ENCODE measurements at places on chromosomes 6 and 20.

DNA sequence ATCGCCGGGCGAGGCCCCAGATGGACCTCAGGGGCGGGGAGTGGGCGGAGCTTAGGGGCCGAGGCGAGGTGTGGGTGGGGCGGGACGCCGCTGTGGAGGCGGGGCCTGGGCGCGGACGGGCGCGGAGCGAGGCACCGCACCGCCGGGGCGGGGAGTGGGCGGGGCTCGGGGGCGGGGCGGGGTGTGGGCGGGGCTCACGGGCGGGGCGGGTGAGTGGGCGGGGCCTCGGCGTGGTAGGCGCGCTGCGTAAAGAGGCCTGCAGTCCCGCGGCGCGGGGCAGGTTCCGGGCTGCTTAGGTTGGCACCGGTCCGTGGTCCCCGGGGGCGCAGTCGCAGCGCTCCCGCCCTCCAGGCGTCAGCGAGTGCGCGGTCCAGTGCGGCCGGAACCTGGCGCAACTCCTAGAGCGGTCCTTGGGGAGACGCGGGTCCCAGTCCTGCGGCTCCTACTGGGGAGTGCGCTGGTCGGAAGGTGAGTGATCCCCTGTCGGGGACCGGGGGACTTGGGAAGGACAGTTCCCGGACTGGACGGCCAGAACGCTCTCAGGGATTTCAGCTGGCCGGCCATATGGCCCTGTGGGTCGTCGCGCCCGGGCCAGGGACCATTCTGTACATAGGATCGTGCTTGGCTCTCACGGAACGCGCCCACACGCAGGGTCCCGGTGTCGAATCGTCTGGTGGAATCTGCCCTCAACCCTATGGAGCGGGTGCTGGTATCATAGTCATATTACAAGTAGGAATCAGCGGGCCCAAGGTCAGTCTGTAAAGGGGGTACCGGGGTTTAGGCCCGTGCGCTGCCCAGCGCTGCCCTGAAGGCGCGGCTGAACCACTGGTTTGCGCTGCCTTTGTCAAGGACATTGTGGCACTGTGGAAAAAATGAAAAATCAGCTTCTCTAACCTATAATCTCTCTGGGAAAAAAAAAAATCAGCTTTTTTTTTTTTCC, at the start of gene NQO2:
NQO2 (plus strand) TSS at position 277 of the 940 bp plus-strand sequence. CDS start 6,659 bp downstream, outside the sequence.
- DNase-seq, result peak; percentile 90

- peak; percentile 15 for DNase-seq
Measured at GRCh38 chr6:144036064-144036834, 28.2 kb upstream of the PLAGL1 start.

DNA sequence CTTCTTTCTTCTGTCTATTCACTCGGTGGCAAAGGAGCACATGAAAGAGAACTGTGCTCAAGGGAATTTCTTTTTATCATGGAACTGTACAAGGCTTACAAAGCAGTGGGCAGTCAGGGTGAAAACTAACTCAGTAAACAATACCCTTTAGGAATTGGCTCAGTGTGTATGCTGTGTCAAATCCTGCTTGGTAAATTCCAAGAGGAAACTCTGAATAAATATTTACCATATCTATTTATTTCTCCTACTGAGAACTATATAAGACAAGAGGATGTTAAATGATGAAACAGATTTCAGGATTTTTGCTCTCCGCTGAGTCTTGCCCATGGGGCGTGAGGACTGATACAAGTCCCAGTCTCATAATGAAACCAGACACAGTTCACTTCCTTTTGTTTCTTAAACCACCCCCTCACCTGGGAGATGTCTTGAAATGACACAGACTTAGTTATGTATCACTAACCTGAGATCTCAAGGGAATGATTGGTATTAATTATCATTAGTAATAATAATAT, 188.8 kb downstream of the BACH2 start:
- no peak for DNase-seq

- DNase-seq, result no peak
Measured at GRCh38 chr20:59845472-59845871, 88.0 kb downstream of the SYCP2 start.

- no peak for DNase-seq
Measured at GRCh38 chr6:14502551-14502950, 385.0 kb downstream of the CD83 start.

- DNase-seq, result no peak
Measured at GRCh38 chr6:46465294-46466165, 25.7 kb downstream of the RCAN2 start.

- no peak for DNase-seq
Measured at GRCh38 chr6:165984729-165985275, 182.8 kb downstream of the TBXT start.

DNA sequence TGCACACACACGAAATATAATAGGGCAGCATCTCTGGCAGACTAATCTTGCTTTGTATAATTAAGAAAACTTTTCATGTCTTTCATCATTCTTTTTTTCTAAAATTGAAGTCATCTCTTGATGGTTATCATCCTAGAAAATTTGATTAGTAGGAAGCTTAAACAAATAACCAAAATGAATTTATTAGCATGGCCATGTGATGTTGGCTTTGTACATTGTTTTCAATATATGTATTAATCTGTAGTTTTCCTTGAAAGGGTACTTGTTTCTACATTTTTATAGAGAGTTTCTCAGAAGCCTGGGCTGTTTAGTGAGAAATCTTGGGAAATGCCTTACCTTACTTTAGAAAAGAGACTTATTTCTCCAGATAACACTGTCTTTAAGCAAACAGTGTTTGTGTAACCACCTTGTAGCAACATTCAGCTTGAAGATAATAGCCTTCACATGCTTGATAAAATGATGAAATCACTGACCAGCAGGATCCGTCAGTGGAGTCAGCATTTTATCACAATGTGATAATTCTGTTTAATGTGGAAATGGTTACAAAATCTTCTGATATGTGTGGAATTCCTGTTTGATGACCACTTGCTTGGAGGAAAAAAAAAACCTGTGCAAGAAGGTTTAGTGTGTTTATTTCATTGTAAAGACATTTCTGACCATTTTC, 147.8 kb downstream of the MACROD2 start:
- DNase-seq, result no peak

DNA sequence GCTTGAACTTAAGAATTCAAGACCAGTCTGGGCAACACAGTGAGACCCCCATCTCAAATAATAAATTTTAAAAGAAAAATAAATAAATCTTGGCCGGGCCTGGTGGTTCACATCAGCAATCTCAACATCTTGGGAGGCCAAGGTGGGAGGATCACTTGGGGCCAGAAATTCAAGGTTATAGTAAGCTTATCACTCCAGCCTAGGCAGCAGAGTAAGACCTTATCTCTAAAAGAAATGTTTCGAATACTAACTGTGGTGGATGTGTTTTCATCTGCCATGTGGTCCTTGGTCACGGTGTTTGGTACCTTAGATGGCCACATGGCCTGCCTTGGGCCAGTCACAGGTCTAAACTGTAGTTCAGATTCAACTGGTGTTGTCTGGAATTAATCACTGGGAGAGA, 5.8 kb downstream of the UBE2C start:
- no peak for DNase-seq

DNA sequence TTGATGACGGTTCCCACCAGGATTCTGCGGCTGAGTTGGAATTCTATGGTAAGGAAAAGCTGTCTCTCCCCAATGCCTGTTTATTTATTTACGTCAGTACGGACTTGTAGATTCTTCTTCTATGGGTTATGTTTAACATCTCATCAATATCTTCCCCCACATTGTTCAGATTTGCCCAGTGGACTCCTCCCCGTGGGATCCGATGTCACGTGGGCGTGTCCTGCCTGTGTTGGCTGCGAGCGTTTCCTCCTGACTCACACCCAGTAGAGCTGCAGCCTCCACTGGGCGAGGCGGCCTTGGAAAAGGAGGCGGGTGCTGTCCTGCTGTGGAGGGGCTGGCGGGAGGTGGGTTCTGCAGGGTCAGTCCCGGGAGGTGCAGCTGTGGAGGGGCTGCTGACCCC, 46.8 kb upstream of the SLCO4A1 start:
- DNase-seq, result no peak

DNA sequence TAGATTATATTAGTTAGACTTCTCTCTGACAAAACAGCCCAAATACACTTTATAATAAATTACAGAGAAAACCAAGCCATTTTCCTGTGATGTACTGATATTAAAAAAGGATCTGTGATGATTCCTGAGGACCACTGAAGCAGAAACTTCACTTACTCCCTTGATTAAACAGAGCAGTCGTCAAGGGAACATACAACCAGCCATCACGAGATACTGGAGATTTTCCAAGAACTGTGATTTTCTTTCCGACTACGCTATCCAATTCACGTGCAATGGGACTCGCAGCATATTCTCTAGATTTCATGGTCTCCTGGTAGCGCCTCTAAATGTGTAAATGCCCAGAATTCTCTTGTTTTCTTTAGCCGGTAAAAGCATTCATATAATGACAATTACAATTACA, 377.4 kb downstream of the PHF3 start:
- DNase-seq, result no peak

DNA sequence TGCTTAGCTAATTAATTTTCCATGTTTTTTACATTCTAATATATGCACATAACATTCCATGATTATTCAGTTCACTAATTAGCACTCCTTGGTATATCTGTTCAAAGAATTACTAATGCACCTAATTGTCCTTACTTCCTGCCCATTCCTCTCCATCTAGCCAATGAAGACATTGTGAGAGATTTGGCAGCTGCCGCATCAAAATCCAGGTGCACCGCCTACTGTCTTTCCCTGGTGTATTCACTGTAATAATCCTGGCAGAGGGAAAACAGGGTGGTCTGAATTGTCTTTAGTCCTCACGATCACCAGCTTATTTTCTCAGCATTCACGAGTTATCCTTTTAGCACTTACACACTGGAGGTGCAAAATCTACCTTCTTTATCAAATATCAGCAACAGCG, 61.0 kb upstream of the SCGN start:
- no peak for DNase-seq

DNA sequence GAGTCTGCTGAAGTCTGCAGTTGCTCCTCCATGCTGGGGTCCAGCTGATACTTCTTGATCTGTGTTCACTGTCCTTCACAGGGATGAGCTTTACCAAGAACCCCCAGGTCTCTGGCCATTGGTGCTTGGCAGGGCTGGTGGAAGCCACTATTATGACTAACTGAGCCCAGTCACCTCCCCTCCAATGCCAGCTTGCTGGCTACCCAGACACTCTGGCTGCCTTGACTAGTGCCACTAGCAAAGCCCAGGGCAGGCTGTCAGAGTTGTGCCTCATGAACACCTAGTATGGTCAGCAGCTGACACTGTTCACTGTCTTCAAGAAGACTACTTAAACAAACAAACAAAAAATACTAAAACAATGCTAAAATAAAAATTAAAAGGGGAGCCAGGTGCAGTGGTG, 8.8 kb downstream of the ASIP start:
- no peak for DNase-seq

DNA sequence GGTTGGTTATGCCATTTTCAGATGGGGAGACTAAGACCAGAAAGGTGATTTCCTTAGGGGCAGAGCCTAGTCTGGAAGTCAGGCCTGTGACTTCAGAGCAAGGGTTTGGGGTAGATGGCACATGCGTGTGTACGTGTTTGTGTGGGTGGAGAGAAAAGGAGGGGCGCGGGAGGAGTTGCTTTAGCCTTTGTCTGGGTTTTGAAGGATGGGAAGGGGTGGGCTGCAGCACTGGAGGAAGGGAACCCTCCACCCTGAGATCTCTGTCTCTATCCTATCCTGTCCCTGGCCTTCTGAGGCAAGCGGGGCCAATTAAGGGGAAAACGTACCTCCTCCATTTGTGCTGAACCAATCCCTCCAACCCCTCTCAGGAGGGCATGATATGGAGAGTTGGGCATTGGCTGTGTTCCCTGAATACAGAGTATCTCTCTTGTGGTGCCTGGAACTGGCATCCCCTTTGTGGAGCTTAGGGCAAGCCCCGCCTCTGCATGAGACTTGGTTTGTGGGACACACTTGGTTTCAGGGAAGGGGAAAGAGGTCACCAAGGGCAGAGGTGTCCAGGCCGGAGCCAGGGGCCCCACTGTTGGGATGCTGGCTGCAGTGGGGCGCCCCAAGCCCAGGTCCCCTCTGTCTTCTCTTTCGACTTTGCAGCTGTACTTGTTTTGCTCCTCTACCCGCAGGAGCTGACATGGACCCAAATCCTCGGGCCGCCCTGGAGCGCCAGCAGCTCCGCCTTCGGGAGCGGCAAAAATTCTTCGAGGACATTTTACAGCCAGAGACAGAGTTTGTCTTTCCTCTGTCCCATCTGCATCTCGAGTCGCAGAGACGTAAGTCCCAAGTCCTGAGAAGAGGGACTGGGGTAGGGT, at the start of gene DBNDD2:
DBNDD2 (plus strand) TSS at position 507 of the 863 bp plus-strand sequence; CDS start at position 686, 179 bp downstream.
- no peak for DNase-seq

- no peak for DNase-seq
Measured at GRCh38 chr6:17470202-17470937, 77.0 kb downstream of the CAP2 start.

DNA sequence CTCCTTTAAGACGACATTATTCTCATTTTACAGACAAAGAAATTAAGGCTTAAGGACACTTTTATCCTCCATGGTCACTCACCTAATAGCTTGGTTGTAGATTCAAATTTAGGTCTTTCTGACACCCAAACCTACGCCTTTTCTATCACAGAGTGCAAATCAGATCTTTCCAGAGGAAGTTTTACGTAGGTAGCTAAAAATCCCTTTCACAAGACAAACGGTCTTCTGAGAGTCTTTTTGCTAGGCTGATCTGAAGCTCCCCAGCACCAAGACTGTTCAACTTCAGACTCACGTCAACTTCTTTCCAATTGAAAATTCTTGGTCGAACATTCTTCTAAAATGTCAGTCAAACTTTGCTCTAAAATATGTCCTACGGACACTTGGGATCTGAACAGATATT, 46.5 kb downstream of the BLOC1S5 start:
- no peak for DNase-seq

GRCh38 chr6:4318321-4318720, 182.9 kb upstream of the ECI2 start:
- no peak for DNase-seq

DNA sequence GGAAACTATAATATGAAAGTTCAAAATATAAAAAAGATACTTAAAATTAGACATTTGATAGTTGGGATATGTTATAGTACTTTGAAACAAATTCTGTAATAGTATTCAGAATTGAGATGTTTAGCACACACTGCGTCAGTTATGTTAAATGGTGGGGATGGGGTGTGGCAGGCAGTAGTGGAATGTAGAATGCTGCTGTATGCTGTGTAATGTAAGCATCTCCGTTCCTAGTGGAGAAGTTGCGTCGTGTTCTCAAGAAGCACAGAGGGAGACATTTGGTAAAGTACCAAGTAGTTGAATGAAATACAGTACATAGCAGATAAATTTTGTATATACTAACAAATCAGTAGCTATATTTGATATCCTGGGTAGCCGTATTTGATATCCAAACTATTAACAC, 192.4 kb downstream of the ZFAND3 start:
- no peak for DNase-seq

DNA sequence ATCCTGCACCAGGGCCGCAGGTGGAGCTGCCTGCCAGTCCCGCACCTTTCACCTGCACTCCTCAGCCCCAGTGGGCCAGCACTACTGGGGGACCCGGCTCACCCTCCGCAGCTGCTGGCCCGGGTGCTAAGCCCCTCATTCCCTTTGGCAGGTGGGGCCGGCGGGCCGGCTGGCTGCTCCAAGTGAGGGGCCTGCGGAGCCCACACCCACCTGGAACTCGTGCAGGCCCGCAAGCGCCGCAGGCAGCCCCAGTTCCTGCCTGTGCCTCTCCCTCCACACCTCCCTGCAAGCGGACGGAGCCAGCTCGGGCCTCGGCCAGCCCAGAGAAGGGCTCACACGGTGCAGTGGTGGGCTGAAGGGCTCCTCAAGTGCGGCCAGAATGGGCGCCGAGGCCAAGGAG, 199.0 kb upstream of the HS3ST5 start:
- DNase-seq, result no peak

- no peak for DNase-seq
Measured at GRCh38 chr6:13378669-13379590, 50.6 kb upstream of the TBC1D7 start.

- DNase-seq, result no peak
Measured at GRCh38 chr20:5834436-5835005, 84.3 kb downstream of the SHLD1 start.
